ENCODE measurements at places on chromosomes 2 and 18.
A peak's percentile ranks its signal among the peaks of the same experiment; 100 is the strongest.

GRCh38 chr18:78396077-78396476 is 583.5 kb upstream of the SALL3 start:
- no peak for DNase-seq

- no peak for DNase-seq
These were observed 4.0 kb upstream of the BCL11A start for GRCh38 chr2:60557486-60557864.

GRCh38 chr18:9997711-9998110 is 83.9 kb downstream of the VAPA start:
- no peak for DNase-seq

DNA sequence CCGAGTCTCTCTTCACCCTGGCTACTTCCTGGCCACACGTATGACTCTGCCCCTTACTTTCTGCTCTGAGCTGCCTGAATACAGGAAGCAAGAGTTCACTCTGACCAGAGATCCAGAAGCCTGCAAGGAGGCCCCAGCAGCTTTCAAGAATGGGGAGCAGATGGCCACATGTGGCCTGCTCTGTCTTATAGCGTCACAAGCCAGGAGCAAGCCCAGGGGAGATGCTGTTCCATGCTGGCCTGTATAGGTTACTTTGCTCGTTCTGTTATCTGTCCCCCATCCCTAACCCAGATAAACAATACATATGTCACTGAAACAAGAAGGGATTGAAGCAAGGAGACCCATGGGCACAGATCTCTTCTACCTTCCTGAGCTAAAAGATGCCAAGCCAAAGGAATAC is 4.3 kb downstream of the PNKD start:
- no peak for DNase-seq

GRCh38 chr2:224937887-224938286 is 104.4 kb downstream of the DOCK10 start:
- no peak for DNase-seq

DNA sequence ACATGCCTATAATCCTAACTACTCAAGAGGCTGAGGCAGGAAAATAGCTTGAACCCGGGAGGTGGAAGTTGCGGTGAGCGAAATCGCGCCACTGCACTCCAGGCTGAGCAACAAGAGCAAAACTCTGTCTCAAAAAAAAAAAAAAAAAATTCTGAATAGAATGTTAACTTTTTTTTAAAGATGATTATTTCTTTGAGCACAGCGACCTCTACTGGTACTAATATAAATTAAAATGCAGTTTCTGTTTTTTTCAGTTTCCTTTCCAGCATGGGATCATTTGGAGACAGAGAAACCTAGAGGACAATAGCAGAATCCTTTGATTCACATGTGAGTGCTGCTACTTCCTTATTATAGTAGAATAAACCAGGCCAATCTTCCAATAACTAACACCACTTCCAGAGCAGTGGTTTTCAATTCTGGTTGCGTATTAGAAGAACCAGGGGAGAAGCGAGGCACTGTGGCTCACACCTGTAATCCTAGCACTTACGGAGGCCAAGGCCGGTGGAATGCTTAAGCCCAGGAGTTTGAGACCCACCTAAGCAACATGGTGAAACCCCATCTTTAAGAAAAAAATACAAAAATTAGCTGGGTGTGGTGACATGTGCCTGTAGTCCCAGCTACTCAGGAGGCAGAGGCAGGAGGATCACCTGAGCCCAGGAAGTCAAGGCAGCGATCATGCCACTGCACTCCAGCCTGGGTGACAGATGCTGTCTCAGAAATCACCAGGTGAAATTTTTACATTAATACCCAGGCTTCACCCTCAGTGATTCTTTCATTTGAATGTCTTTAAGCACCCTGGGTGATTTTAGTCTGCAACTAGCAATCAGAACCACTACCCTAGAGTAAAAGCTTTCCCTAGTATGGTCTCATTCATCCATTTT is 10.1 kb downstream of the SRSF7 start:
- DNase-seq: peak; percentile 32

GRCh38 chr18:9095297-9096006 is 7.0 kb upstream of the NDUFV2 start:
- DNase-seq: peak; percentile 14

GRCh38 chr2:200350850-200351285 is 44.4 kb downstream of the SPATS2L start:
- peak; percentile 37 for DNase-seq
